Stimulated activated CD8-positive, alpha-beta memory T cell treated with anti-CD3 and anti-CD28 coated beads, Interleukin-4, amount 100 ng/mL, for 1 hour (primary cell): ENCODE measurements at places on chromosomes 4 and X.

- DNase-seq, result no peak
These were observed 38.1 kb upstream of the ZNF827 start for GRCh38 chr4:145976680-145977079.

DNA sequence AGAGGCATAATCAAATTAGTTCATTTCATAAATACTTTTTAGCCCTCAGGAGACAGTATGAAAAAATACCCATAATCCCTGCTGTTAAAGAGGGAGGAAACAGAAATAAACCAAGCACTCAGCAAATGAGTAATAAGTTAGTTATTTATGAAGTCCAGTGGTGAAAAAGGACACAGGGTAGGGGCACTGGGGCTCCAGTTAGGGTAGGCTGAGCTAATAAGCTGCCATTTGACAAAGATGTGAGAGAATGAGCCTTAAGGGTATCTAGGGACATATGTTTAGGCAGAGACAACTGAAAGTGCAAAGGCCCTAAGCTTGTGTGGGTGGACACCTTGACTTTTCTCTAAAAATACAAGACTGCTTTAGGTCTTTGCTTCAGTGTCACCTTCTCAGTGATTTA is 94.4 kb downstream of the IL15 start:
- DNase-seq, result no peak

DNA sequence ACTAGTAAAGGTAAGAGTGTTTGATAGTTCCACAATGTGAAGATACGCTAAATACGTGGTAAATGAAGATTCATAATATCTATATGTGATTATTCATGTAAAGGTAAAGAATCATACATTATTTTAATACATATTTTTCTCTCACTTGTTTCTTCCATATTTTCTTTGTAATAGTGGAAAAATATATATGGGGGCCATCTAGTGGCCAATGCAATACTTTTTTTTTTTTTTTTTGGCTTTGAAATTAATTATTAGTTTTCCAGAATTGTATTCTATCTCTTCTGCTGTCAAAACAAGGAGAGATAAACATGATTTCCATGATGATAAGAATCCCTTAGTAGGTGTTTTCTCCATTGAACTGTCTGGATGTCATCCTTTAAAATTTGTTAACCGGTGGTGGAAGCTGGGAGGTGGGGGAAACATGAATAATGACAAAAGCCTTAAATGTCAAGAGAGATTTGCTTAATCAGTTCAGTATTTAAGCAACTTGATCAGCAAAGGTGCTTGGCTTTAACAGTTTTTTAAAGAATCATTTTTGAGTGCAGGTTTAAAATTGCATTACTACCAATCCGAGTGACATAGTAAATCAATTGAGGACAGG is 508.7 kb upstream of the HTR2C start:
- DNase-seq, result no peak

DNA sequence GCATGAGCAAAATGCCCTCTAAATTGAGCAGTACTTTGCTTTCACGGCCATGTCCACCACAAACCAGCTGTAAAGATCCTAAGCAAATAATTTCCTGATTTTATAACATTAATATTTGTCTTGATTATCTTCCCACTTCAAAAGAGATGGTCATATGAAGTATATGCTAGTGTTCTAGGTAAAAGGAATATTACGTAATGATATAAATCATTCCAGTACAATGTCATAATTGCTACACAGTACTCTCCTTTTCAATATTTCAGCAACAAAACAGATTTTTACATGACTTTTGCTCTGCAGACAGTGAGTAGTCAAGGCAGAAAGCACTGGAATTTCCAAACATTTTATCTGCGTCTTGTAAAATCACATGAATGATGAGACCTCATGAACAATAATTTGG is 572.8 kb upstream of the FRG1 start:
- DNase-seq, result no peak

- peak; percentile 20 for DNase-seq
These were observed 94.1 kb upstream of the GPR50 start for GRCh38 chrX:151082077-151082948.

GRCh38 chrX:47366041-47366722 is 4.2 kb upstream of the ZNF157 start:
- DNase-seq, result peak; percentile 39

- no peak for DNase-seq
These were observed 490.4 kb upstream of the ZFP42 start for GRCh38 chr4:187504974-187505797.

DNA sequence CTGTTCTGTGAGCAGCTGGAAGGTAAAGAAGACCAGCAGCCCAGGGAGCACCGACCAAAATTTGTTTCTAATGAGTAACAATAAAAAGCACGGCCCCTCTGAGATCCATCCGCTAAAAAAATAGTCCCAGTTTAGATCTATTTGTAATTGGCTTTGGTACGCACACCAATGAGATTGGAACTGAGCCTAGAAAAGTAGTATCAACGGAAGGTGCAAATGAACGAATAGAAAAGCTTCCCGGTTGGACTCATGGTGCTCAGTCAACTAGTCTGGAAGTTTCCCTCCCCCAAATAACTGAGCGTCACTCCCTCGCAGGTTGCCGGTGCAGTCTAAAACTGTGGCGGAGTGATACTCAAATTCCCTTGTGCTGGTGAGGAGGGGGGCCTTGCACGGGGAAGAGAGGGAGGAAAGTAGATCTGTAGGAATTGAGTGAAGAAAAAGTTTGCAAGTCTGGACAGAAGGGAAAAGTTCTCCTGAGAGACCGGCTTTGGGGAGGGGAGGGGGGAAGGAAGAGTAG is at the start of gene COL4A5:
COL4A5 (plus strand) TSS at position 413 of the 517 bp plus-strand sequence. CDS start 288 bp downstream, outside the sequence.
- no peak for DNase-seq

DNA sequence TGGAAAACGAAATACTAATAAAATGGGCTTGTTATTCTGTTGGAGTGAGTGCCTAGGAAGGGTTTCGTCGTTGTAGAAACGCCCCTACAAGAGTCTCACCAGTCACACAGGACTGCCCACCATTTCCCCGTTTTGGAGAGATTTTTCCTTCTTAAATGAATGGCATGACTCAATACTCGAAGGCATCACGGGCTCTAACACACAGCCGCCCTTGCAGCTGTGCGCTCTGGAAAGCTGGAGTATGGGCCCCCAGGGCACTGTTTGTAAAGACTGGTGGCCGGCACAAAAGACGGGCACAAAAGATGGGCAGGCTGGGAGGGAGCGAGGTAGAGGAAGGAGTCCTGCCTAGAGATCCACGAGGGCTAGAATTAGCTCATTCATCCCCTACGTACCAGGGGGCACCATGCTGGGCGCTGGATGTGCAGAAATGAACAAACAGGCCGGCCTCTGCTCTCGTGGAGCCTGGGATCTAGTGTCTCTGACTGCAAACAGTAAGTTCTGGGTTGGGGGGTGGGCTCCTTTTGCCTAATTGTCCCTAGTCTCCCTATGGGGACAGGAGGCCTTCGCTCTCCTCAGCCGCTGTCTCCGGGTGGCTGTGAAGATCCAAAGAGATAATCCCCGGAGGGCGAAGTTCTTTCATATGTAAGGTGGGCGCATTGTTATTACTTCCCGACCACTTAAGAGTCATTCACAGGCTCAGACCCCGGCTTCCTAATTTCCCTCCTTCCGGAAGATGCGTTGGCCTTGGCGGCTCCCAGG is 1.0 kb upstream of the SFRP2 start:
- DNase-seq, result no peak

- no peak for DNase-seq
These were observed 7.4 kb downstream of the RAB33A start for GRCh38 chrX:130179170-130179569.

DNA sequence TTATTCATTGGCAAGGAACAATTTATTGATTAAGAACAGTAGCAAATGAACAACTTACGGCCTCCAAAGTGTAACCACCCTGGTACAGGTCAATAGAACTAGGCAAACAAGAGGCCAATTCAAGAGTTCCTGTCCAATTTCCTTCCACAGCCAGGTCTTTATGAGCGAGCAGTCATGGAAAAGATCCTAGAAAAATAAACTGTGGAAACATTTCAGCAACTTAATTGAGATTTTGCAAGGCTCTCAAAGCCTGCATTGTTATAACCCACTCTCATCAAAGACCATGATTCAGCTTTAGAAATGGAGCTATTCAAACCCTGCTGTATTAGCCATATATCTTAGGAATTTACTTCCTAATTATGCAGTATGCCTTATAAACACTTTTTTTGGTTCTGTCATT is 43.6 kb downstream of the UNC5C start:
- DNase-seq, result no peak

DNA sequence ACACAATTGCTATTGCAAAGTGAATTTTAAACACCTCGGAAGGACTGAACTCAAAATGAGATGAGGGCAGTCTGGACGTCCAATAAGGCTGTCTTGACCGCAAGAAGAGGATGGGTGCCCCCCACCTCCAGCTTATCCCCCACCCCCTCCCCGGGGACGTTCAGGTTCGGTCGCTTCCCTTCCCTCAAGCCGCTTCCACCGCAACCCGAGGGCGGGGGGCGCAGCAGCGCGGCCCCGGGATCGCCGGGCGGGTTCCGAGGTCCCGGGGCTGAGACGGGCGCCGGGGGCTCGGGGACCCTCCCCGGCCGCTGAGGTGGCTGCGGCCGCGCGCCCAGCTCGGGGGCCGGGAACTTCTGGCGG is 480 bp downstream of the USP46 start:
- no peak for DNase-seq

GRCh38 chrX:53713987-53714579 is 27.6 kb upstream of the HUWE1 start:
- no peak for DNase-seq

GRCh38 chr4:53192496-53192895 is 173.4 kb downstream of the SCFD2 start:
- DNase-seq, result no peak

- DNase-seq, result no peak
These were observed 937.8 kb downstream of the PCDH7 start for GRCh38 chr4:31657859-31658570.

DNA sequence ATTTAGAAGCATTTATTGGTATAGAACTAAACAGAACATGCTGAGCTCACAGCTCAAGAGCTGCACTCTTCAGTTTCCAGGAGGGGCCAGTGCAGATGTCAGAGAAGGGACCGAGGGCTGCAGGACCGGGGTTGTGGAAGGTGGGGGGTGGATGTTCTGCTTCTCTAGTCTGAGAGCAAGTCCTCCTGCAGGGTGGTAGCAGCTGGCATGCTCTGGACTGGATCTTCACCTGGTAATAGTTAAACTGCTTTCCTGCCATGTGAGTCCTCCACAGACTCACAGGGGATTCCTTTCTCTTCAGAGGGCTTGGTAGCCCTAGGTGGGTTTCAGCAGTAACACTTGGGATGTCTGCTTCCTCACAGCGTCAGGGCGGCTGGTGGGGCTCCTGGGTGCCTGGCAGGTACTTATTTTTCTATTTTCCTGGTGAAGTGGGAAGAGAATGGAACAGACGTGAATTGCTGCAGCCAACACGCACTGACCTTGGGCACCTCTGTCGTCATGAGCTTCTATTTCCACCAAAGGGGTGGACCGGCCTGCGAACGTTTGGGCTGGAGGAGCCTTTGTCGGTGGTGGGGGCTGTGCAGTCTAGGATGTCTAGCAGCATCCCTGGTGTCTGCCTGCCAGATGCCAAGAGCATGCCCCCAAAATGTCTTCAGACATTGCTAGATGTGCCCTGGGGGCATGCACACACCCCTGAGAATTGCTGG is 2.5 kb downstream of the MAEA start:
- DNase-seq, result no peak

DNA sequence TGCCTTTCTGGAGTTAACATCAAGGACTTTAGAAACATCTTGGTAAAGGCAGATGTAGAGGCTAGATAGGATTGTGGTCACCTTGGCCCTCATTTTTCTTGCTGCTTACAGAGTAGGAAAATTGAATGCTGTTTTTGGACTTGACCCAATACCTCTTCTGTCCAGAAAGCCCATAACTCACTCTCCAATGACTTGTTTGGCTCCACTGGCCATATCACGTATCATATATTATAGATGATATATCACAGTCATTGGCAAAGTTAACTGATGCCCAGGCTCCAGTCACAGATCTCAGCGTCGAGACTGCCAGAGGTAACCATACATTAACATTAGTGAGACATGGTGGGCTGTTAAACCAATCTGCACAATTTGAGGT is 88.1 kb upstream of the PLAC1 start:
- DNase-seq, result no peak

GRCh38 chrX:26788402-26788998 is 572.5 kb downstream of the MAGEB5 start:
- no peak for DNase-seq

DNA sequence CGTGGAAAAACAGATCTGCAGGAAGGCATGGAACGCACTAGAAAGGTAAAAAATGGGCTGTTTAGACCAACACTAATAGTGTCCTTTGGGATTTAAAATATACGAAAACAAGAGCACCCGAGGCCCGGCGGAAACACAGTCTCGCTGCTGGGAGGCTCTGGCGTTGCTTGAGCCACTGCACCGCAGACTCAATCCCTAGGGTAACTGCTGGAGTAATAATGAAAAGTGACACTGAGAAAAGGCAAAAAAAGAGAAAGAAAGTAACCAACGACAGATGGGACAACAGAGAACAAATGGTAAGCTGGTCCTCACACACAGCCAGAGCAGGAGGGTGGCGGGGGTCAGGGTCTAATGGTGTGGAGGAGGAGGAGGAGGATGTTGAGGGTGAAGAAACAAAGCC is 15.4 kb downstream of the IRAK1 start:
- no peak for DNase-seq

DNA sequence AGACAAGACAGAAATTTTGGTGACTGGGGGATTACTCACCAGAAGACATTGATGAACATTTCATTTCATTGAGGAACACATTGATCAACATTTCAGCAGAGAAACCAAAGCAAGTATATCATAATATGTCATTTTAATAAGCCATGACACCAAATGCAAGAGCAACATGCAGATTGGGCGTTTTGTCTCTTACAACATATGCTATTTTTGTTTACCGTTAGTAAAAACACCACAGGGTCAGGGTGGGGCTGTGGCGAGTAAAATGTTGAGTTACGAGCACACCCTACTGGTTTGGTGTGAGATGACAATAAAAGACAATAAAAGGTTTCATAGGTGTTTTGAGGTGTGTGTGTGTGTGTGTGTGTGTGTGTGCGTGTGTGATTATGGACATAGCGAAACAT is 294.5 kb downstream of the PDGFC start:
- DNase-seq, result no peak

DNA sequence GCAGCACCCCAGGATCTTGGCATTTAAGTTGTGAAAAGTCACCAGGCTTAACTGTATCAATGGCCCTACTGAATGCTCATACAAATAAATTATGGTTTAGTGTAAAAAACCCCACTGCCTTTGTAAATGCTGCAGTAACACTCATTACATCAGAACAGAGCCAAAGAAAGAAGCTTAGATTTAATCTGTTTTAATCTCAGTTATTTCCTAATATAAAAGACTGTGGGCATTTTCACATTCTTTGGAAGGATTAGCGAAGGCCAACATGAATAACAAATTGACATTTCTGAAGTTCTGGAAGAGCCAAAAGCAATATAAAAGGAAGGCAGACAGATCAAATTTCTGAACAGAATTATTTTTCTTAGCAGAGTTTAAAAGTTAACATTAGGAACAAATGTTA is 140.0 kb upstream of the HCCS start:
- DNase-seq, result no peak

DNA sequence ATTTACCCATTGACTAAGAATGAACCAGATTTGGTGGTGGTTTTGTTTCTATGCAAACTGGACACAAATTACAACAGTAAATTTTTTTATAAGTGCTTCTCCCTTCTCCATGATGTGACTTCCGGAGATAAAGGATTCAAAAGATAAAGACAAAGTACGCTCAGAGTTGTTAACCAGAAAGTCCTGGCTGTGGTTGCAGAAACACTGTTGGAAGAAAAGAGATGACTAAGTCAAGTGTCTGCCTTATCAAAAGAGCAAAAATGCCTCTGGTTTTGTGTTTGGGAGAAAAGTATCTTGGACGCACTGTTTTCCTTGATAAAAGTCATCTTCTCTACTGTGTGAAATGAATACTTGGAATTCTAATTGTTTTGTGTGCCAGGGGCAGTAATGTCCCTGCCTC is 213.4 kb downstream of the GC start:
- no peak for DNase-seq
